ENCODE measurements at places on chromosomes 1 and 21.
A peak's percentile ranks its signal among the peaks of the same experiment; 100 is the strongest.

GRCh38 chr21:22277341-22277740, 1279.1 kb downstream of the NCAM2 start:
- no peak for DNase-seq

GRCh38 chr1:185042737-185043136, 2.6 kb upstream of the RNF2 start:
- DNase-seq: no peak

- DNase-seq: no peak
Measured at GRCh38 chr1:184513421-184513820, 126.6 kb downstream of the C1orf21 start.

- no peak for DNase-seq
Measured at GRCh38 chr1:40652468-40652867, 13.0 kb downstream of the RIMS3 start.

DNA sequence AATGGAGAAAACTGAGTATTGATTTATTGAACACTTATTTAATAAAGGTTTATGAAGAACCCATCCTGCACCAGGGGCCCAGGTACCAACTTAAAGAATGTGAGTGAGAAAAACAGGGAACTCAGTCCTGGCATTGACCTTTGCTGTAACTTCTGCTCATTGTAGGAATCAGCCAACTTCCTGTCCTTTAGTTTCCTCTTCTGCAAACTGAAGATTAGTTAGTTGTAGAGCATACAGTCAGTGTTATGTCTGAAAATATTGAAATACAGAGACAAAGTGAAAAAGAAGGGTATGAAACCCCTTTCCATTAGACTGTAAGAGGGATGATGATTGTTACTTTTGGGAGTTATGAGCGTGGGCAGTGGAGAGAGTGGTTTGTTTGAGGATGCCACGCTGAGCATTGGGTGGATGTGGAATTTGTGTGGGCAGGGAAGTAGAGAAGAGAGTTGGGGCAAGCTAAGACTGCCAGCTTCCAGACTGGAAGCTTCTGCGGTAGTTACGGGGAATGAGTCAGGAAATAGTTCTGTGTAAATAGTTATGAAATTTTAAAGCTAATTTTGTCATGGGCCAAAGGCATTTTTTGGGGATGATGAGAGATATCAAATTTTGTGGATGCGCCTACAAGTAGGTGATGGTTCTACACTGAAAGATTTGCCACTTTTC, 89.2 kb downstream of the GPR88 start:
- no peak for DNase-seq

DNA sequence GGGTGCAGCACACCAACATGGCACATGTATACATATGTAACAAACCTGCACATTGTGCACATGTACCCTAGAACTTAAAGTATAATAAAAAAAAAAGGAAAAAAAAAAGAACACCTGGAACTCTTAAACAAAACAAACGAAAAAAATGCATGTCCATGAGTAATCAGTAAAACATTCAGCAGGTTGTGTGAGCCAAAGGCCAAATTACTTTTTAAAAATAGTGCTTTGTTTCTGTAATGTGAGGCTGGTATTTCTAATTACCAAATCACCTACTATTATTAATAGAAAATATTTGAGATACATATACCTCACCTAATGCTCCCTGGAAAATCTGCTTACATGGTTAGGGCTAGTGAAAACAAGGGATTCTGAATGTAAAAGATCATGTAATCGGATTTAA, 294.4 kb upstream of the NR5A2 start:
- DNase-seq: no peak

- DNase-seq: no peak
Measured at GRCh38 chr1:181497870-181498269, 14.6 kb downstream of the CACNA1E start.

DNA sequence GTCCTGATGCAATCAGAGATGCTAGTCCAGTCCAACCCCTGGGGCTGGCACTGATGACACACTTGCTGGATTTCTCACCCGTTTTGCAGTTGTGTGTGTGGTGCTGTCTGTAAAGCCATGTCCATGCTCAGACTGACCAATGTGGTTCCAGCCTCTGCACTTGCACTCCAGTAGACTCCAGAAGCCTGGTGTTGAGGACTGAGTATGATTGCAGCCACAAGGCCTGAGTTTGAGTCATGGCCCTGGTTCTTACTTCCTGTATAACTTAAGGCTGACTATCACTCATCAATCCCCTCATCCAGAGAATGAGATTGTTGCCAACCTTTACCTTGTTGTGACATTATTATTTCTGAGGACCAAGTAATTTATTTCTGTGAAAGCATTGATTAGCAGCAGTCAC, 34.8 kb upstream of the IKBKE start:
- DNase-seq: no peak

GRCh38 chr1:35708441-35708921, 10.2 kb downstream of the C1orf216 start:
- peak; percentile 29 for DNase-seq

DNA sequence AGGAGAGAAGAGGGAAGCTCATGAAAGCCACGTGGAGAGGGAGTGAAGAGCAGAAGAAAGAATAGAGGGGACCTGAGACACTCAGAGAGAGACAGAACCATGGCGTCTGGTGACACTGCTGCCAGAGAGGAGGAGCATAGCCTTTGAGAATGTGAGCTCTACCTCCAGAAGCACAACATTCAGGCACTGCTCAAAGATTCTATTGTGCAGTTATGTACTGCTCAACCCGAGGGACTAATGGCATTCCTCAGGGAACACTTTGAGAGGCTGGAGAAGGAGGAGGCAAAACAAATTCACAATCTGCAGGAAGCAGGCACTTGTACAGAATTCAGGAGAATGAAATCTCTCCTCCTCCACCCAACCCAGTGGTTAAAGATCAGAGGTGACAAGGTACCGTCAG, 45.1 kb downstream of the BTBD8 start:
- no peak for DNase-seq

GRCh38 chr21:45471525-45472221, 66.7 kb downstream of the COL18A1 start:
- DNase-seq: no peak

- DNase-seq: no peak
Measured at GRCh38 chr1:183248989-183249691, 63.1 kb downstream of the LAMC2 start.

- no peak for DNase-seq
Measured at GRCh38 chr1:224506141-224506814, 71.7 kb upstream of the WDR26 start.

- DNase-seq: no peak
Measured at GRCh38 chr1:164583835-164584539, 25.0 kb downstream of the PBX1 start.

- no peak for DNase-seq
Measured at GRCh38 chr1:74496669-74497068, 15.7 kb downstream of the LRRC53 start.

GRCh38 chr1:246532519-246532918, 25.4 kb upstream of the SMYD3 start:
- DNase-seq: no peak

DNA sequence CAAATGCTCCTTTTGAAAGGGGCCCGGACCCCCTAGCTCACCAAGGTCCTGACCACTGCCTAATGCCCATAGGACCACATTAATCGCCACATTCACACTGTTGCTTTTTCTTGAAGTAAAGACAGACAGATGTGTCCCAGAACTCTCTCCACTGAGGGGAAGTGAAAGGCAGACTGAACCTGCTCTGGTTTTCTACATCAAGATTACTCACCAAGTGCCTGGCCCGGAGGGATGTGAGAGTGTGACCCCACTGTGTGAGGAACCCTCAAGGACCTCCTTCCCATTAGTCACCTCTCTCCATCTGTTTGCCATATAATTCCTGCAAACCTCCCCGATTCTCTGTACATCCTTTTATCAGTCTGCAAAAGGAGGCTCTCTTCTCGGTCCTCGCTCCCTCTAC, 381.5 kb downstream of the OMA1 start:
- DNase-seq: no peak

DNA sequence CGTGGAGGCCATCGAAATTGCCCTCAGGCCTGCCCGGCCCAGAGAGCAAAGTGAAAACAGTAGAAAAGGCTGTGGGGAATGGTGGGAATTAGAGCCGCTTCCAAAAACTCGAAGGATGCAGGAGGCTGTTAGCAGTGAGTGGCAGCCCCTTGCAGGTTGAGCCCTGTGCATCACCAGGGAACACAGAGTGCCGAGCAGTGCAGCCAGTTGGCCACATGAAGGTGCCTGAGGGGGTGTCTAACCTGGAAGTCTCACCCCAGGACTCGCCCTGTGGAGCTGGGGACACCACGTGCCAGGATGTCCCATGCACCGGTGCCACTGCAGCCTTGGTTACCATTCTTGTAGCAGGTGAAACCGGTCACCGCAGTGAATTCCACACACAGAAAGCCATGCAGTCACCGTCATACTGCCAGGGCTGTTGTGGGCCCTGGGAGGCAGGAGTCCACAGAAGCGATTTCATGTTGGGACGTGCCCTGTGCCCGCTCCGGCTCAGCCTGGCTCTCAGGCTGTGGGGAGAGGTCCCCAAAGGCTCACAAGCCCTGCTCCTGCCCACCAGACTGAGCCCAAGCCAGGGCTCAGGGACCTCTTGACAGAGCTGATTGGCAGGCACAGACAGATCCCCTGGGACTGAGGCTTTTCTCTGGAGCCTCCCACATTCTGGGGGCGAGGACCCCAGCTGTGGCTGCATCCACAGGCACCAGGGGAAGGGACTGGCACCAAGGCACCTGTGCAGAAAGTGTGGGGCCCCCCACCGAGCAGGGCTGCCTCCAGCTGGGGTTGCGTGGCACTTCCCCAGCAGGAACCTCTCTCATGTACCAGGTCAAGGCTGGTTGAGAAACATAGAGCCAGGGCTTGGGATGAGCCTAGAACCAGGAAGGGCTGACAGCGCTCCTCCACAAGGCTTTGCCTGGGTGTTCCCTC, 16.7 kb upstream of the ACTRT2 start:
- DNase-seq: no peak

- DNase-seq: no peak
Measured at GRCh38 chr1:66930823-66931174, 6.0 kb downstream of the MIER1 start.

DNA sequence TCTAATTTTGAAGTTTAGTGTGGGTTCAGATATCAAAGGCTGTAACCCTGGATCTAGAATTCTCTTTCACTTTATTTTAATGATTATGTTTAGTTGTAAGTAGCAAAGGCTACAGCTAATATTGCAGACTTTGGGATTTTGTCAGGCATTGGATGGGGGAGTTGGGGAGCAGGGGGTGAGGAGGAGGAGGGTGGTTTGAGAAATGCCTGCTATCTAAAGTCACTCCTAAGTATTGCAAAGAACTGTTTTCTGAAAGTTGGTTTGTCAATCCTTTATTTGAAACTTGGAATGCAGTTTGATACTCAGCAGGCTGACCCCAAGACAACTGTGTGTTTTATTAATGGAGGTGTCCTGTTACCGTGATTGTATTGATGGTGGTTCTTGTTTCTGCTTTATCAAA, 1.2 kb downstream of the NTPCR start:
- DNase-seq: no peak

GRCh38 chr1:60950224-60951063, 131.9 kb upstream of the NFIA start:
- DNase-seq: no peak

DNA sequence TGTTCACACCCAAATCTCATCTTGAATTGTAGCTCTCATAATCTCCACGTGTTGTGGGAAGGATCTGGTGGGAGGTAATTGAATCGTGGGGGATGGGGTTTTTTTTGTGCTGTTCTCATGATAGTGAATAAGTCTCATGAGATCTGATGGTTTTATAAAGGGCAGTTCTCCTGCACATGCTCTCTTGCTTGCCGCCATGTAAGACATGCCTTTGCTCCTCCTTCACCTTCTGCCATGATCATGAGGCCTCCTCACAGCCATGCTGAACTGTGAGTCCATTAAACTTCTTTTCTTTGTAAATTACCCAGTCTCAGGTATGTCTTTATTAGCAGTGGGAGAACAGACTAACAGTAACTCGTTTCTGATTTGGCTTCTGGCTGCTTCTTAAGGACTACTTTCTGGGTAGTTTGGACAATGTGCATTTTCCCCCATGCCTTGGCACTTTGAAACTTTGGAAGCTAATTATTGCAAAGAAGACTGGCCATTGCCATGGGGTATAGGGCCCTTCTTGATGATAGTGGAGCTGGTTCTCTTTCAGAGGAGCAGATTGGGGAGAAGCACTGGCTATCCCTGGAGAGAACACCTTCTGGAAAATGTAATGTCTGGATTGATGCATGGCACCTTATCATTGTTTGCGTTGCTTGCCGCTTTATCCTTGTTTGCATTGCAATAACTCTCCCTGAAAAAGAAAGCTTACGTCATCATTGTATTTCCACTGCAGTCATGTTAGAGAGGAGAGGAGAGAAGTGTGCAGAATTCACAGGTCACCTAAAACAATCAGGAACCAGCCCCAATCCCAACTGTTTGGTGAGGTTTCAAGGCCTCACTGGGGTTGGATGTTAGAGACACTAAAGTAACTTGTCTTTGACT, 5.9 kb downstream of the CNIH3 start:
- DNase-seq: no peak

DNA sequence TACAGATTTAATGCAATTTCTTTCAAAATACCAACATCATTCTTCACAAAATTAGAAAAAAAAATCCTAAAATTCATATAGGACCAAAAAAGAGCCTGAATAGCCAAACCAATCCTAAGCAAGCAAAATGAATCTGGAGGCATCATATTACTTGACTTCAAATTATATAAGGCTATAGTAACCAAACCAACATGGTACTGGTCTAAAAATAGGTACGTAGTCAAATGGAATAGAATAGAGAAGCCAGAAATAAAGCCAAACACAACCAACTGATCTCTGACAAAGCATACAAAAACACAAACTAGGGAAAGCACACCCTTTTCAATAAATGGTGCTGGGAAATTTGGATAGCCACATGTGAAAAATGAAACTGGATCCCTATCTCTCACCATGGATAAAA, 112.3 kb upstream of the TSPAN2 start:
- no peak for DNase-seq

- DNase-seq: no peak
Measured at GRCh38 chr1:186112280-186112679, 262.8 kb downstream of the TPR start.

DNA sequence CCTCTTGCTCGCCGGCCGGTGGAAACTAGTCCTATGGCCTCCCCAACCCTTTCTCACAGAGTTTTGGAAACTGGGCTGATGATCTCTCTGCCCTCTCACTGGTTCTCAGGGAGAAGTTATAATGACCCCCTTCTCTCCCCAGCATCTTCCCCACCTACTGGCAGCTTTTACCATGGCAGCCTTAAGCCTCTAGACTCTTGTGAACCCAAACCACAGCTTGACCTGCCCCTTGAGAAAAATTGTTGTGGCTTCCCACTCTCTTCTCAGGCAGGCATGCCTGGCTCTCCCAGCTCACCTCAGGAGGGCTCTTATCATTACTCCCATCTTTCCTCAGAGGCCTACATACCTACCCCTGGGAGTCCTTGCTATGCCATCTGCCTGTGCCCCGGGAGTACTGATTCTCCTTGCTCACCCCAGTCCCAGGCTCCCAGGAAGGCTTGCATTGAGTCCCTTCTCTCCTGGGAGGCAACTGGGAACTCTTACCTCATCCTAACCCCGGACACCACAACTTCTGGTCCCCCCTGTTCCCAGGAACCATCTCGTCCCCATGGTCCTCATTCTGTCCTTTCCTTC, 1.6 kb downstream of the NSUN4 start:
- no peak for DNase-seq

- DNase-seq: peak; percentile 5
Measured at GRCh38 chr1:29679828-29680558, 443.7 kb downstream of the PTPRU start.
